MM.1S (cell line): ENCODE measurements at places on chromosomes 7 and 10.

DNA sequence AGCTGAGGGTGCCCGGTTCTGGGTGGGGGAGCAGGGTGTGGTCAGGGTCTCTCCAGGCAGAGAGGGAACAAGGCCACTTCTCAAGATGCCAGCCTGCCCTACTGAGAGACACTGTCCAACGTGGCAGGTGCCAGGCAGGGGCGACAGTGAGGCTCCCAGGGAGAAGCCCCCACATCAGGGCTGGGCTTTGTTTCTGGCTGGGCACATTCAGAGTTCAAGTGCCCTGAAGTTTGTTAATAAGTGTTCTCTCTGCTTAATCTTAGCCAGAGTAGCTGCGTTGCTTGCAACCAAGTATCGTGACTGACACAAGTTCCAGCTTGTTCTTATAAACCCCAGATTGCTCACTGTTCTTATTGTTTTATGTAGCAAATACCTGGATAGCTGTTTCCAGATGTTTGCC lies 21.8 kb downstream of the FOXL3 start:
- no peaks in the 10 kb centered on the region for H3K36me3 ChIP-seq
- DNase-seq: no peak
- H3K27ac ChIP-seq: no peak overlapping the region
- H3K4me1 ChIP-seq: no peaks in the 10 kb centered on the region
- peaks cover 8% of the 10 kb centered on the region; the same call in 1 of the 2 replicates for H3K27me3 ChIP-seq

DNA sequence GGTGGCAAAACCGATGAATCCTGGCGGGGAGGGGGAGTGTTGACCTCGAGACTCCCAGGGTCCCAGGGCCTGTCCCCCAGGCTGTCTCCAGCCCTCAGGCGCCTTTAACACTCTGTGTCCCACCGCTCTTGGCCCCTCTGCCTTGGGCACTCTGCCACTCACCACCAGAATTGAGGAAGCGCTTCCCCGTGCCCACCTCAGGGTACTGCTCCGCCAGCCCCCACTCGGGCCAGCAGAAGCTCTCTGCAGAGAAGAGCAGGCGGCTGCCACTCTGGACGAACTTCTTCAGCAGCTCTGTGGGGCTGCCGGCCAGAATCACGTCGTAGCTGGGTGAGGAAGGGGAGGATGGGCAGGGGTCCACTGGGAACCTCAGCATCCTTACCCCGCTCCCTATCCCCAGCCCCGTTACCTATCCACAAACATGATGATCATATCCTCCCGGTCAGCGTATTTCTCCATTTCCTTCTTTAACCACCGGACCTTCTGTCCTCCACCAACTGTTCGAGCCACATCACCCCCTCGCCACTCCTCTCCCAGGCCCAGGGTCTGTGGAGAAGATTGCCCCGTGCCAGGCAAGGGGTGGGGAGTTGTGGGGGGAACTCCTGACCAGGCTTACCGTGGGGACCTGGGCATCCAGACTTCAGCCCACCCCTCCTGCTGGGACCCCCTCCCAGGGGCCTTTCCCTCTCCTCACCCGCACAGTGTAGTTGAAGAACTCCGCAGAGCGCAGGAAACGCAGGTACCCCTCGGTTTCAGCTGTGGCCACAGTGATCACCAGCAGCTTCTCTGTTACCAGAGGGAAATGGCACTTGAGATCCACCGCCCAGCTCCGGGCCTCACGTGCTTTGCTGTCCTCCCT lies 1.2 kb downstream of the PLOD3 start:
- DNase-seq: no peak
- 0 out of 2 replicates have a peak, but pooled peaks cover 6% of the 10 kb centered on the region for H3K4me1 ChIP-seq
- H3K36me3 ChIP-seq: no peaks in the 10 kb centered on the region
- H3K4me3 ChIP-seq: peak overlapping the region; percentile 84
- no peak overlapping the region for H3K27ac ChIP-seq

- no peaks in the 10 kb centered on the region for H3K36me3 ChIP-seq
- DNase-seq: no peak
- no peak overlapping the region for H3K27ac ChIP-seq
- no peak overlapping the region for H3K4me3 ChIP-seq
Observed at GRCh38 chr7:31082017-31082416, 29.9 kb downstream of the ADCYAP1R1 start.

- peaks cover 23% of the 10 kb centered on the region for H3K4me1 ChIP-seq
- H3K27me3 ChIP-seq: no peaks in the 10 kb centered on the region
- no peak overlapping the region for H3K27ac ChIP-seq
- no peak overlapping the region for H3K4me3 ChIP-seq
Observed at GRCh38 chr10:89337484-89337883, 9.7 kb downstream of the IFIT3 start.
